ENCODE measurements at places on chromosomes 12 and 14.

DNA sequence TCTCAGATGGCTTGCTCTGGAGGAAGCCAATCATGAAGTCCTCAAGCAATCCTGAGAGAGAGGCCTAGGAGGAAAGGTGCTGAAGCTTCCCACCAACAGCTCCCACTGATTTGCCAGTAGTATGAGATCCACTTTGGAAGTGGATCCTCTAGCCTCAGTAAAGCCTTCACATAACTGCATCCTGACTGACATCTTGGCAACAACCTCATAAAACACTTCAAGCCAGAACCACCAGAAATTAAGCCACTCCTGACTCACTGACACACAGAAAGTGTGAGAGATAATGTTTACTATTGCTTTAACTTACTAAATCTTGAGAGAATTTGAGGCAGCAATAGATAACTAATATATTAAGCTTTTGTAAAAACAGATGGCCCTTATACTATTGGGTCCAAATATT is 11.7 kb upstream of the TMX1 start:
- DNase-seq = no peak

DNA sequence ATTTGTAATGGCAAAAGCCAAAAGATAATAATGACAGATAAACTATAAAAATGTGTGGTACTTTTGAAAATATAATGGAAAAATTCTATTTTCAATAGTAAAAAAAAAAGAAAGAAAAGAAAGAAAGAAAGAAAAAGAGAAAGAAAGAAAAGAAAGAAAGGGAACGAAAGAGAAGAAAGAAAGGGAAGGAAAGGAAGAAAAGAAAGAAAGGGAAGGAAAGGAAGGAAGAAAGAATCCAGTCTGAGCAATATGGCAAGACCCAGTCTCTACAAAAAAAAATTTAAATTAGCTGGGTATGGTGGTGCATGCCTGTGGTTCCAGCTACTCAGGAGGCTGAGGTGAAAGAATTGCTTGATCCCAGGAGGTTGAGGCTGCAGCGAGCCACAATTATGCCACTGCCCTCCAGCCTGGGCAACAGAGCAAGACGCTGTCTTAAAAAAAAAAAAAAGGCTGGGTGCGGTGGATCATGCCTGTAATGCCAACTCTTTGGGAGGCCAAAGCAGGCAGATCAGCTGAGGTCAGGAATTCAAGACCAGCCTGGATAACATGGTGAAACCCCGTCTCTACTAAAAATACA is 38.4 kb downstream of the EAPP start:
- no peak for DNase-seq

- DNase-seq = no peak
Measured at GRCh38 chr14:32682214-32682613, 256.5 kb upstream of the NPAS3 start.

GRCh38 chr12:3613641-3614395 is 122.8 kb downstream of the PRMT8 start:
- no peak for DNase-seq

DNA sequence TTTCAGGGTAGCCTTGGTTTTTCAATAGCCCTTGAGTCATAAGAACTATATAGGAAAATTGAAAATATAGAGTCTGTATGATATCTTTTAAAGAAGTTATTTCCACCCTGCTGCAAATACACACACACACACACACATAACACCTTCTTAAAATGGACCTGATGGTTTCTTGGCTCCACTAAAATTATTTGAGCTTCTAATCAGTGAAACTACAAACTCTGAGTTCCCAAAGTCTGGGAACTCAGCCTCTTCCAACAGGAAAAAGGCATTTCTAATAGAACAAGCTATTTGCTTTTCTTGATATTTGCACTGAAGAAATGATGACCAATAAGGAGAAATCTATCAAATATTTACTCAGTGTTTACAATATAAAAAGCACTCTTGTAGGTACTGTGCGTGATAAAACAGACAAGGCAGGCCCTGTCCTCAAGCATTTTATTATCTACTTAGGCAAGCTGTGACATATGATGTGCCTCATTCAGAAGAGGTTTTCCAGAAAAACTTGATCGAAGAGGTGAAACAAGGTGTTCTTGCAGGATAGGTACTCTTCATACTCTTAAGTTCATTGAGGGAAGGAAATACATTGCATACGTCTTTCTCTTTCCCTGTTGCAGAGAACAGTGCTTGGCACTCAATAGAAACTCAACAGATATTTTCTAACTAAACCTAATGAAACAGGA is 88.6 kb downstream of the MGST1 start:
- DNase-seq = no peak

DNA sequence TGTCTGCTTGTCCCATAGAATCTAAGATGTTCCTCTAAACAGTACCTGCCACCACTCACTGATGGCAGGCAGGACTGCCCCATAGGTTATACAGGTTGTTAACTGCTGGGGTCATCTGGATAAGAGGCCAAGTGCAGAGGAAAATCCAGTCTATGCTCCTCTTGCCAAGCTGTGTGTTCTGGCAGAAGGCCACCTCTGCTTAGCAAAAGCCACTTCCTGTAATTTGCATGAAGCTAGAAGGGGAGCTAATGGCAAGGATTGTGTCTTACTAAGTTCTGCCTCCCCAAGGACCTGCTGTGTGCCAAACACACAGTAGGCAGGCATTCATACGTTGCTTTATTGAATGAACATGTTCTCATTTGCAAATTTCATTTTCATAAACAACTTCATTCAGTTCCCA is 445.4 kb downstream of the BCL11B start:
- DNase-seq = no peak

GRCh38 chr12:79174626-79175025 is 310.1 kb downstream of the SYT1 start:
- DNase-seq = no peak

DNA sequence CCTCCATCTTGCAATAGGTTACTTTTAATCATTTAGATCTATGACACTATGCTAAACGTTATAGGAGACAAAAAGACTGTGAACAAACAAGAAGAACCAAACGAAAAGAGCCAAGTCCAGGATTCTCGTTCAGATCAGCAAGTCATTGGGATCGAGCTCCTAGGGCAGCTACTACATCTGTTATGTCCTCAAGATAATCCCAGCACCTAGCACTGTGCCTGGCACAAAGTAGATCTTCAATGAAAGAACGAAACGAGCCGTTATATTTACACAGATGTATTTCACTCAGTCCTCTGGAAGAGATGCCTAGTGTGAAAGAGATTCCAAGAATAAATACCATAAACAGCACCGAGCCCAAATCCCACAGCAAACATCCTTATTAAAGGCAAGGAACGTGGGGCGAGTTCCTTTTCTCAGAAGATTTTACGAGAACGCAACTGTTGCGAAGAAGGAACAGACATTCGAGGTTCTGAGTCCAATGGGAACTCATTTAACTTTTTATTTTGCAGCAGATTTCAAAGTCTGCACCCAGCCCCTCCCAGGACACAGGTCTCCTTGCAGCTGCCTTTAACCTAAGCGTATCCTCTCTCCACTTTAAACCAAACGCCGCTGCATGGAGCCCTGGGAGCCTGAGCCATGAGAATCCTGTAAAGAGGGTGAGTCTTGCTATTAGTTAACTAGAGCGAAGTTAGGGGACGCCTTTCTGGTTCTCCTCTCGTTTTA is 544 bp upstream of the TDP1 start:
- DNase-seq = no peak

- DNase-seq = no peak
Measured at GRCh38 chr12:98796745-98797144, 151.7 kb downstream of the APAF1 start.

DNA sequence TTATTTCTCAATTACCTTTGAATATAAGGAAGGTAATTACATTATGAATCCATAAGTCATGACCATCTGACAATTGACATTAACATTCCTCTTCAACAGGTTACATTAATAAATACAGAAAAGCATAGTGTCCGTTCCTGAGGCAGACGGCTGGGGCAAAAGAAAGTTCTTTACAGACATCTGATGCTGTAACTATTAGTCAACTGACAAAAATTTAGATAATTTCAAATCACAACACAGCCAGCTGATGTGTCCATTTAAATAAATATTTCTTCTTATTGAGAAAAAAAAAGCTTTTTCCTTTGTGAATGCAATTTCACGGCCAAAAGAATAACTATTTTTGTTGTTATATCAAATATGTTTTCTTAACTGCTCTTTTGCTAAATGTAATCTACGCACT is 9.2 kb upstream of the PYROXD1 start:
- DNase-seq = no peak

Data from left renal pelvis (tissue), 4 donors.